Iris pigment epithelial cell (primary cell): ENCODE measurements at places on chromosomes 2 and 18.

DNA sequence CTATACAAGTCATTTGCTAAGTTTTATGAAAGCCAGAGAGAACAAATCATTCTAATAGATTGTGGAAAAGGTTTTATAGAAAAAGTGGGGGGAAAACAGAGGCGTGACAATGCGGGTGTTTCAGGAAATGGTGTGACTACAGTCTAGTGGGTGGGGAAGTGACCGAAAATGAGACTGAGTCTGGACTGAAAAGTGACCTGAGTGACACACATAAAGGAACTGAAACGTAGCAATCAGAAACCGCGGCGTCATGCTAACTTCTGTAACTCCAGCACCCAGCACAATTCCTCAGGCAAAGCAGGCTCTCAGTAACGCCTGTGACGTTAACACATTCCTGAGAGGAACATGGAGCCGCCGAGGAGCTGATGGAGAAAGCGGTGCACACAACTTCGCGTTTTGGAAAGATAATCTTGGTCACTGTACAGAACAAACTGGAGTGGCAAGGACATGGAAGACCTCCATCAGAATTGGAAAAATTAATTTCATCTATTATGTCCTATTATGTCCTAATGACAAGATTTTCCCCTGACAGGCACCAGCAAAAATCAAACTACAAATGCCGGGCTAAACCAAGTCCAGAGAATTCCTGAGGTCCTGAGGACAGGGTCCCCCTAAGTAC is 1.4 kb upstream of the CD226 start:
- no peak for DNase-seq

DNA sequence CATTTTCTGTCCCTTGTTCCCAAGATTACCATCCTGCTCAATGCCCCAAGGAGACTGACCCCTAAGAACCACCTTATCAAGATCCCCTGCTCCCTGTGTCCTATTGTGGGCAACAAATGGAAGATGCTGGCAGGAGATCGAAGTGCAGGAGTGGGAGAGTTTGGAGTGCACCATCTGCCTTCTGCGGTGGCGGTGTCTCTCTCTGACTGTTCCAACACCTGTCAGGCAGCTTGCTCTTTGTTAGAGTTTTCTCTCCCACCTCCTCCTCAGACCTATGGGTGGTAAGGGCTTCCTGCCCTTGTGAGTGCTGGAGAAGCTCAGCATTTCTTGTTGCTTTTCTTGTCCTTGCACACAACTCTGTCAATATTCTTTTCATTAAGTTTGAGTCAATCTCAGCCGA is 64.1 kb upstream of the SPHKAP start:
- no peak for DNase-seq

DNA sequence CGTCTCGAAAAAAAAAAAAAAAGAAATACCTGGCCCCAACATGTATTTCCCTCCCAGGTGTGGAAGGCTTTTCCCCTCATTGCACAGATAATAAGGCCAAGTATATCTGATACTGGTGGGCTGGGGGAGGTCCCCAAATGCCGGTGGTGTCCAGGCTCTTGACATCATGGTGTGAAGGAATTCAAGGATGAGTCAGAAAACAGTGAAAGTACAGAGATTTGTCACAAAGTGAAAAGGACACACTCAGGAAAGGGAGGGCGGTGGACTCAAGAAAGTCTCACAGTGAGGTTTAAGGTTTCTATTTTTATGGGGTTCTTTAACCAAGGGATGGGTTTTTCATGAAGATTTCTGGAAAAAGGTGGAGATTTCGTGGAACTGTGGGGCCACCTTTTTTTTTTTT is 37.8 kb upstream of the FZD5 start:
- no peak for DNase-seq

GRCh38 chr2:118032169-118033013 is 18.5 kb upstream of the CCDC93 start:
- DNase-seq = peak; percentile 36

GRCh38 chr18:42113529-42114191 is 158.6 kb downstream of the PIK3C3 start:
- DNase-seq = peak; percentile 45

DNA sequence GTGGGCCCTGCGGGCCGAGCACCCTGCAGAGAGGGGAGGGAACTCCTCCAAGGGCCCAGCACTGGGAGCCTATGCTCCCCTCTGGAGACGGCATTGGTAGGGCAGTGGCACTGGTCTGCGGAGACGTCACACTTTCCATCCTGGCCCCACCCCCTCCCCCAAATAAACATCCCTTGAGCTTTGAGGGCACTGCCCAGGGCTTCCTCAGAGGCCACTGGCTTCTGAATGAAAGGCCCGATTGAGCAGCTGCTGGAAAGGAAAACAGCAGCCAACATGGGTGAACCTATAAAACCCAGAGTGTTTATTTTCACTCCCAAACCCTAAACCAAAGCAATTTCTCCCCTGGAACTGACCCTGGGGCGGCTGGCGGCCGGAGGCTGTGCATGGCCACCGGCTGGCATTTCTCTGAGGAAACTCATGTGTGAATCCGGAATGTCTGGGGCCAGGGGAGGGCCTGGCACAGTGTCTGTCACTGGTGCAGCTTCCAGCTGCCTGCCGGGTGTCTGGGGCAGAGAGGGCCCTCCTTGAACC is 138.9 kb downstream of the DYSF start:
- DNase-seq = no peak

DNA sequence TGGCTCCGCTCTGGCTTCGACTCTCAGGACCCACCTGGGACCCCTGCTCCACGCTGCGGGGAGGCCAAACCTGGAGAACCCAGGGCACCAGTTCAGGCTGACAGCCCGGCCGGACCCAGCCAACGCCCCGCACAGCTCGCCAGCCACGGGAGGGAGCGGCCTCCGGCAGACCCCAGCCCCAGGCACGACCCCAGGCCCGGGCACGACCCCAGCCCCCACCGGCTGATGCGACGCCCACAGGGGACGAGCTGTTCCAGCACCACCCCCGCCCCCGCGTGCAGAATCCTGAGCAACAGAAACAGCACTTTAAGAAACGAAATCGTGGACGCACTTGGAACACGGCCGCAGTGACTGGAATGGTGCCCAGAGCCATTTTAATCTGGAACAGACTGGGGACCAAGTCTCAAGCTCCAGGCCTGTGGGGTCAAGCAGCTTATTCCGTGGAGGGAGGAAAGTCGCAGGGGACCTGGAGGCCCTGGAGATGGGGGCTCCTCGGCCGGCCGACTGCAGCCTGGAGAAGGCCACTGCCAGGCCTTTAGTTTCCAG is 74.2 kb downstream of the MBP start:
- DNase-seq = no peak

DNA sequence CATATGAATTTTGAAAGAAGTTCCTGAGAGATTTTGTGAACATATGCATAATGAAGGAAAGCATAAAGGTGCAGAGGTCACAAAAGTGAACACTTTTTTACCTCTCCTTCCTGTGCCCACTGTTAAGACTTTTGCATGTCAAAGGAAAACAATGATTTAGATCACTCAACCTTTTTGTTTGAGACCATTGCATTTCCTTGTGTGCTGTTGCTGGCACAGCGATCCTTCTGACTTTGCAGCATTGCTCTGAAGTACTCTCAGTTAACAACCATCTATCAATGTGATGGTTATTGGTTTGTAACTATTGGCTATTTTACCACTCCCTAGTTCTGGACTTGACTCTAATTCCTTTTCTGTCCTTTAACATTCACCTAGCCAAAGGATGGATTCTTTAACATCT is 61.7 kb upstream of the TFPI start:
- DNase-seq = no peak

- no peak for DNase-seq
Observed at GRCh38 chr2:189406586-189407233, 34.6 kb upstream of the WDR75 start.

GRCh38 chr18:14919666-14920065 is 171.7 kb downstream of the ANKRD30B start:
- no peak for DNase-seq

DNA sequence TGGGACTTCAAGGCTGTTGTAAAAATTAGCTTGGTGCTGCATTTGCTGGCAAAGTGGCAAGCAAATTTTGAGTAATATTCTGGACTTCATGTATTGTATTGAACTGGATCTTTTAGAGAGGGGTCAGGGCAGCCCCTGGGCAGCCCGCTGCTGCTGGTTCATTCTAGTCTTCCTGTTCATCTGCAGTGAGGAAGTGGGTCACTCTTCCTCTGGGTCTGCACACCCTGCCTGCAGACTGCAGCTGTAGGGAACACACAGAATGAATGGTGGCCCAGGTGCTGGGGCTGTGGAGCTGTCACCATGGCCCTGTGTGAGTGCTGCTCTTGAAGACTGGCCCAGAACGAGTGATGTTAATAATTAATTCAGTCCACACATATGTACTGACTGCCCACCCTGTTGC is 9.4 kb downstream of the SH3RF3 start:
- no peak for DNase-seq

- DNase-seq = peak; percentile 61
Observed at GRCh38 chr2:134408791-134409190, 154.9 kb downstream of the MGAT5 start.

- DNase-seq = no peak
Observed at GRCh38 chr18:22132258-22132657, 37.1 kb upstream of the GATA6 start.

- DNase-seq = peak; percentile 21
Observed at GRCh38 chr18:68234131-68234530, 480.8 kb downstream of the TMX3 start.

GRCh38 chr18:57542126-57542525 is 44.4 kb downstream of the FECH start:
- peak; percentile 71 for DNase-seq

DNA sequence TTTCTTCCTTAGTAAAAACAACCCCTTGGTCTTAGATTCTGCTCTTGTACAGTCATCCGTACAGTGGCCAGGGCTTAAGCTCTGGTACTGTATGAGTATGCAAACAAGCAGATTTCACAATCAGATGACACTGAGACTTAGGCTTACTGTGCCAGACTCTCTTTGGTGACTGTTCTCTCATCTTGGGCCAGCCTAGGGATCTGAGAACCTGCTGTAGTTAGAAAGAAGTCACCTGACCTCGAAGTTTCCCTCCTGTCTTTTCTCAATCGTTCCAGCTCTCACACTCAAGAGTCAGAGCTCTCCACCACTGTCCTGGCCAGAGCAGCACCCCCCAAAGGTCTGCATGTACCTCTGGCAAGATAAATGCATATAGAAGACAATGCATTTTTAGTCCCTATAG is 63.2 kb downstream of the ZEB2 start:
- DNase-seq = peak; percentile 98

- DNase-seq = no peak
Observed at GRCh38 chr2:157760949-157761348, 115.2 kb downstream of the ACVR1 start.

GRCh38 chr2:166591226-166591625 is 97.2 kb upstream of the SCN7A start:
- DNase-seq = no peak

DNA sequence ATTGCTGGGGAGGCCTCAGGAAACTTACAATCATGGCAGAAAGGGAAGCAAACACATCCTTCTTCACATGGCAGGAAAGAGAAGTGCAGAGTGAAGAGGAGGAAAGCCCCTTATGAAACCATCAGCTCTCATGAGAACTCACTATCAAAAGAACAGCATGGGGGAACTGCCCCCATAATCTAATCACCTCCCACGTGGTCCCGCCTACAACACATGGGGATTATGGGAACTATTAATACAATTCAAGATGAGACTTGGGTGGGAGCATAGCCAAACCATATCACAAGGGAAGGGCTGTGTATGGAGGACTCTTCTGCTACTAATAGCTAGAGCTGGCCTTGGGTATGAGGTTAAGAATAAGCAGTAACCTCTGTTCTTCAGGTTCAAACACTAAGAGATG is 8.8 kb upstream of the SETBP1 start:
- DNase-seq = no peak

GRCh38 chr2:165044505-165045303 is 89.4 kb upstream of the SLC38A11 start:
- DNase-seq = no peak

GRCh38 chr2:8541223-8541622 is 140.6 kb upstream of the ID2 start:
- DNase-seq = no peak

GRCh38 chr2:232349946-232350635 is 28.5 kb upstream of the ALPP start:
- DNase-seq = no peak

DNA sequence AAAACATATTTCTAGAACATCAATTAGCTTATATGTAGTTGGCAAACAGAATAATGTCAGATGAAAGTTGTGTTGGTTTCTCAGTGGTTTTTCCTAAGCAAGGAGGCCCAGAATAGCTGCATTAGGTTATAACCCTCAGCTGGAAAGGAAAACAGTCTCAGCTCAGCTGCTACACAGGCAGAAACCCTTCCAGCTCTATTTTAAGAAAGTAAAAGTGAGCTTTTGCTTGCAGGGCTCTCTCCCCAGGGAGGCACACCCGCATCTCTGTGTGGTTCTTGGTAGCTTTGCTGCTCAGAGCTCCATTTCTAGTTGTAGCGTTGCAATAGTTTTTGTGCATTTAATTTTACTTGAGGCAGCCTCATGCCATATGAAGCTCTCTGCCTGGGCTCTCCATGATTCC is 54.6 kb downstream of the PIKFYVE start:
- peak; percentile 12 for DNase-seq

DNA sequence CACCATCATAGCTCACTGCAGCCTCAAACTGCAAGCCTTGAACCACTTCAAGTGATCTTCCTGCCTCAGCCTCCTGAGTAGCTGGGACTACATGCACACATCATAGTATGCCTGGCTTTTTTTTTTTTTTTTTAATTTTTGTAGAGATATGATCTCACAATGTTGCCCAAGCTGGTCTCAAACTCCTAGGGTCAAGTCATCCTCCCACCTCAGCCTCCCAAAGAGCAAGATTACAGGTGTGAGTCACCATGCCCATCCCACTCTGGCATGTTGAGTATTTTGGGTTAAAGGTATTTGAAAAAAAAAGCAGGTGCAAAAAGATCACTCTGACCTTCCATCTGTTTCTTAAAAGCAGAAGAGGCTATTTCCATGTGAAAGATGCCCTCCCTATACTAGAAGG is 86.4 kb upstream of the FZD7 start:
- DNase-seq = no peak

- DNase-seq = no peak
Observed at GRCh38 chr2:44916291-44916690, 25.2 kb upstream of the SIX3 start.

GRCh38 chr2:45874344-45874743 is 222.9 kb downstream of the PRKCE start:
- no peak for DNase-seq
